Activated CD4-positive, CD25-positive, alpha-beta regulatory T cell (primary cell): ENCODE measurements at places on chromosomes 16 and 17.

DNA sequence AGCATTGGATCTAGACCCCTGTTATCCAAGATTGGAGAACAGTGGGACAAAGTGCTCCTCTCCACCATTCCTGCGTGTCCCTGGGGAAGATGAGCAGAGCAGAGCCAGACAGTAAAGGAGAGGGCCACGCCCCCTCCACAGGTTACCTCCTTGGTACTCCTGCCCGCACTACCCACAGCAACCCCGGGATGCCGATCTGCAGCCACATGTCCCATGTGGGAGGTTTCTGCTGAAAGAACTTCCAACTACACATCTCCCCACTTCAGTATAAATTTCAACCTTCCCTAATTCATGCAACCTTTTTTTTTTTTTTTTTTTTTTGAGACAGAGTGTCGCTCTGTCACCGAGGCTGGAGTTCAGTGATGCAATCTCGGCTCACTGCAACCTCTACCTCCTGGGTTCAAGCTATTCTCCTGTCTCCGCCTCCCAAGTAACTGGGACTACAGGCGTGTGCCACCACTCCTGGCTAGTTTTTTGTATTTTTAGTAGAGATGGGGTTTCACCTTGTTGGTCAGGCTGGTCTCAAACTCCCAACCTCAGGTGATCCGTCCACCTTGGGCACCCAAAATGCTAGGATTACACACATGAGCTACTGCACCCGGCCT is 2.3 kb downstream of the RAB37 start:
- no peak for DNase-seq

DNA sequence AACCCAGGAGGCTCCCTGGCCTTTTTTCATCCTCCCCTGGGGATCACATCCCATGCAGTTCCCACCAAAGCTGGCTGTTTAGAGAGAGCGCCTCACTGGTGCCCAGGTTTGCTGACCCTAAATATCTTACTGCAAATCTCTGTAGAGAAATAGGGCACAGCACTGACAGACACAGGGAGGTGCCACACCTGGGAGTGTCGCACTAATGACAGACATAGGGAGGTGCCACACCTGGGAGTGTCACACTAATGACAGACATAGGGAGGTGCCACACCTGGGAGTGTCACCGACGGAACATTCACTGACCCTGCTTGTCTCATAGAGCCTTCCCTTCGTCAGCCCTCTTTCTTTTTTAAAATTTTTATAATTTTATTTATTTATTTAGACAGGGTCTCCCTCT is 25.6 kb downstream of the UNK start:
- no peak for DNase-seq

GRCh38 chr16:84115919-84116719 is 623 bp downstream of the MBTPS1 start:
- DNase-seq: no peak

GRCh38 chr17:82070611-82071010 is 5.0 kb upstream of the DUS1L start:
- DNase-seq: no peak

- DNase-seq: no peak
Observed at GRCh38 chr17:12230481-12231354, 210.0 kb downstream of the MAP2K4 start.
